SJSA1 (cell line): ENCODE measurements at places on chromosomes 16 and 17.

- DNase-seq: no peak
Observed at GRCh38 chr16:68377667-68378393, 67.0 kb downstream of the PRMT7 start.

DNA sequence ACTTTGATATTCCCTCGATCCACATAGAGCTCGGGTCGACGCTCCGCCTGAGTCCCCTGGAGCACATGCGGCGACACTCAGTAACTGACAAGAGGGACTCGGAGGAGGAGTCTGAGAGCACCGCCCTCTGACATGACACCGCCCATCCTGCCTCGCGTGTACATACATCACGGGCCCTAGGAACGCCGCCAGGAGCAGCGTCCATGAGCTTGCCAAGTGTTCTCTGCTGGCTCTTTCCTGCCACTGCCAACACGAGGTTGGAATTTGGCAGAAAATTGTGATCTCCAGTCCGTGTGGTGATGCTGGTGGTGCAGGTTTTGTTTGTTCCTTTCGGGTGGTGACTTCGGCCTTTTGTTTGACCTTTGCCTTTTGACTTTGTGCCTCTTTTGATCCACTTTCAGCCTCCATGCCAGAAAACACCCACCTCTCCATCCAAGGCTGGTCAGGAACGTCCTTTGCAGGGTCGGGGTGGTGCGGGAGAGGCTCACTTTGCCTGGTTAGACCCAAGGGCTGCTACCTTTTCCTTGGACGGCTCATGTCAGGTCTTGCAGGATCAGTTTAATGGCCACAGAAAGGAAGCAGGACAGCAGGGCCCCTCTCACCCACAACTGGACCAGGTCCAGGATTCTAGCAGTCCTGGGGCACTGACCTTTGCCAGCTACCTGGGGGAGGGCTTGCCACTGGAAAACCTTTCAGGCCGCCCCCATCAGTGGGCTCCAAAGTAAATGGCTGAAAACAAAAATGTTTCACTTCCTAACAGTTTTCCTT is 27.6 kb downstream of the ELAC2 start:
- no peak for DNase-seq

GRCh38 chr16:88486398-88487123 is 33.5 kb downstream of the ZFPM1 start:
- no peak for DNase-seq

GRCh38 chr16:79997257-79997656 is 396.7 kb upstream of the MAF start:
- DNase-seq: peak; percentile 21

GRCh38 chr17:61427567-61427966 is 24.7 kb upstream of the TBX4 start:
- DNase-seq: no peak

DNA sequence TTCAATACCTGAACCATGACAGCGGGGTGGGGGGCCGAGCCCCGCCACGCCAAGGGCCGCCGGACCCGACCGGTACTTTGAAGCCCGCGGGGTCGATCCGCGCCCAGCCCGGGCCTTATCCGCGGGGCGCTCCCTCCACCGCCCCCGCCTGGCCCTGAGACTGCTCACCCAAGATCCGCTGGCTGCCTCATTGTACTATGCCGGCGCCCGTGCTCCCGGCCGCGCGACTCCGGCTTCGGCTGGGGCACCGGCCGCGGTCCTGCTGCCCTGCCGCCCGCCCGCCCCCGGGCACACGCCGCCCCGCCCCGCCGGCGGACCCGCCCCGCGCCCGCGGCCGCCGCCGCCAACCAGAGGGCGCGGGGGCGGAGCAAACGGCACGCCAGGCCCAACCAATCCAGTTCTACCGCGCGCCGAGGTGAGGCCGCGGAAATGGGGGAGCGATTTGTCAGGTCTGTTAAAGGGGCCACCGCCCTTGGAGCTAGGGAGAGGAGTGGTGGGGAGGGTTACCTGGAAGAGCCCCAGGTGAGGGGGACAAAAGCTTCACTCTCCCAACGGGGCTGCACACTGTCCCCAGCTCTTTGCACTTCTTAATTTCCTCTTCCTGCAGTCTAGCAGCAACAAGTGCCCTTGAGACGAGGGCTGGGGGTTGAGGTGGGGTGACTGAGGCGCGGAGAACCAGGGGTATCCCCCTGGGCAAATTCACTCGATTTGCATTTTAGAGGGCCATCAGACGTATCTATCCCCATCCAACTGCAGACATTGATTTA is at the start of gene TEX2:
TEX2 (minus strand) TSS at position 261 of the 767 bp plus-strand sequence. CDS start 49,043 bp downstream, outside the sequence.
- DNase-seq: peak; percentile 91

DNA sequence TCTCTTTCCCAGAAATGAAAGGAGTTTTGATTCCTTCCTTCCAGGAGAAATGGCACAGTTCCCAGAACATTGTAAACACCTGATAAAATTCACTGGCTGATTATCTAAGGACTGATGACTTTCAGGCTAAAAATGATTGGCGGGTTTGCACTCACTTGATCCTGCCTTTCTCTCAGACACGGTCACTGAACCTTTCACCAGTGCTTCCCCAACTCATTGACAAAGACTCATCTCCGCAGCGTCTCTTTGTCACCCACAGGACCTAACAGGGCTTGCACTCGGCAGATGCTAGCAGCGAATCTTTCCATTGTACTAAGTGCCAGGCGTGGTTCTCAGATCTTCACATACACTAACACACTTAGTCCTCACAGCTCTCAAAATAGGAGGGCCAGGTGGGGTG is 7.3 kb upstream of the DHRS7C start:
- DNase-seq: no peak

- no peak for DNase-seq
Observed at GRCh38 chr16:11334831-11335404, 10.3 kb upstream of the RMI2 start.

- DNase-seq: peak; percentile 68
Observed at GRCh38 chr17:71522383-71522782, 598.4 kb upstream of the SOX9 start.

- DNase-seq: no peak
Observed at GRCh38 chr17:77772461-77772897, 186.0 kb upstream of the TNRC6C start.

DNA sequence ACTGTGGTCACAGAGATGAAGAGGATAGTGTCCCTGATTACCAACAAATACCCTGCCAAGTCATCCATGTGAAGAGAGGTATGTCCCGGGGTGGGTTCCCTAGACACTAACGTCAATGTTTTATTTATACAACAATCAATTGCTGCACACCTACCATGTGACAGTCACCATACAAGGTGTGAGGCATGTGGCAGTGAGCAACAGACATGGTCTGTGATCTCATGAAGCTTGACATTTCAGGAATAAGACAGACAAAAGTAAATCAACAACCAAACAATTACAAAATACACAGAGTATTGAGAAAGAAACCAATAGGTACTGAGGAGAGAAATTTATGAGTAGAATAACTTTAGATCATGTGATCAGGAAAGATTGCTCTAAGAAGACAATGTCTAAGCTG is 268.6 kb downstream of the MRTFB start:
- no peak for DNase-seq

DNA sequence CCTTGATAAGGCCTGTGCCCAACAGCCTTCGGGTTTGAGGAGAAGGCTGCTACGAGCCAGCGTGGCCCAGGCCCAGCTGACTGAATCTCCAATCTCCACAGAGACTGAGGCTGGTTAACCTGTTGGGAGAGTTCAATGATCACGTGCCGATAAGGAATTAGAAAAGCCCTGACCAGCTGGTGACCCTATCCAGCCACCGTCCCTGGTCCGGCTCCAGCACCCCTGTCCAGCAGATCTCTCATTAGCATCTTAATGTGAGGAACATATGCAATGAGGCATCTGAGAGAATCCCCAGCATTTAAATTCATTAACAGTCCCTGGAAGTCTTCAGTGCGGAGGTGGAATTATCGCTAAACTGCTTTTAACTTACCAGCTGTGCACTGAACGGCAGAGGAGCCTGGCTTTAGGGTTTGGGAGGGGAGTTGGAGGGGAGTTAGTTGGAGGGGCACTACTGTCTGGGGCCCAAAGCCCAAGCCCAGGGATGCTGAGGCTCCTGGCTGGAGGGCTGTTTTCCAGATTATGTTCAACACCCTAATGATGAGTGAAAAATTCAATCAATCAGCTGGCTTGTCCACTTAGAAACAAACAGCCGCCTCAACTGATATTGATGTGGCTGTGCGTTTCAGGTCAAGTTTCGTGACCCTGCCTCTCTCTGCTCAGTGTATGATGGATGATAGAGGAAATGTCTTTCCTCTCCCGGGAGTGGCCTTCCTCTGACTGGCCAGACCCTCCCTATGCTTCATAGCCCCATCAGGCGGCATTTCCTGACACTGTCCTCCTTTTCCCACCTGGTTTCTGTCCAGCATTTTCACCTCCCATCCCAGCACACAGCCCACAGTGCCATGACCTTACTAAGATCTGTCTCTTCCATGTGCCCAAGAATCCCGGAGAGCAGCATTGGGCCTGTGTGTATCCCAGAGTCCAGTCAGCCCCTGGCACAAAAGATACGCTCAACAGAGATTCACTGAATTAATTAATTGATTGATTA is 184.5 kb downstream of the CCT6B start:
- no peak for DNase-seq

DNA sequence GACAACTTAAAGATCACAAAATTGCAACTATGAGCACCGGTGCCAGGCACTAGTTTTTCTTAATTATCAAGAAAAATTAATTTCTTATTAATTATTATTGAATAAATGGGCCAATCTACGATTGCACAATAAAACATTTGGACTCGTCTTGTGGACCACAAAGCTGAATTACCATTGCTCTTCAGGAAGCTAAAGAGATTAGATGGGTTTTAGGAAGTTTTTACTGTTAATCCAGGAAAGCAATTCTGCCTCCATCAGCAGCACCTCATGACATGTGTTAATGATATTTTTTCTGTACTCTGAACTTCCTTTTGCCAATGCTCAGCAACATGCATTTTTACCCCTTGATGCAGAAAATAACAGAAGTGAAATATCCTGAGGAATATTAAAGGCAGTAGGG is 37.9 kb downstream of the HS3ST3A1 start:
- DNase-seq: no peak

GRCh38 chr17:17504341-17505140 is 8.3 kb upstream of the RASD1 start:
- no peak for DNase-seq

DNA sequence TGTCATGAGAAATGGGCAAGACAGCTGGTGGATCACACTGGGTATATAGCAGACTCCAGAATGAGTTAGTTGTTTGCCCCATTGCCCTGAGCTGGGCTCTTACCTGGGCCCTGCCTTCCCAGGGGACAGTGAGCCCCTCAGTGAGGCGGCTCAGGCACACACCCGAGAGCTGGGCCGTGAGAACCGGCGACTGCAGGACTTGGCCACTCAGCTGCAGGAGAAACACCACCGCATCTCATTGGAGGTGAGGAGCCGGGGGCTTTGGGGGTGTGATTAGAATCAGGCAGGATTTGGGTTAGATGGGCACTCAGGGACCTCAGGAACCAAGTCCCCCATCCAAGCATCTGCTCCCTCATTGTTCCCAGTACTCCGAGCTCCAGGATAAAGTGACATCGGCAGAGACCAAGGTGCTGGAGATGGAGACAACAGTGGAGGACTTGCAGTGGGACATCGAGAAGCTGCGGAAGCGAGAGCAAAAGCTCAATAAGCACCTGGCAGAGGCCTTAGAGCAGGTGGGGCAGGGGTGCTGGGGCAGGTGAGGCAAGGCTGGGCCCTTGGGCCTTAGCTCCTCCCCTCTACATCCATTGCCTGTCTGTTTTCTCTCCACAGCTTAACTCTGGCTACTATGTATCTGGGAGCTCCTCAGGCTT is 2.8 kb downstream of the RNF40 start:
- no peak for DNase-seq

- no peak for DNase-seq
Observed at GRCh38 chr17:44917456-44917855, 2.2 kb upstream of the GFAP start.

DNA sequence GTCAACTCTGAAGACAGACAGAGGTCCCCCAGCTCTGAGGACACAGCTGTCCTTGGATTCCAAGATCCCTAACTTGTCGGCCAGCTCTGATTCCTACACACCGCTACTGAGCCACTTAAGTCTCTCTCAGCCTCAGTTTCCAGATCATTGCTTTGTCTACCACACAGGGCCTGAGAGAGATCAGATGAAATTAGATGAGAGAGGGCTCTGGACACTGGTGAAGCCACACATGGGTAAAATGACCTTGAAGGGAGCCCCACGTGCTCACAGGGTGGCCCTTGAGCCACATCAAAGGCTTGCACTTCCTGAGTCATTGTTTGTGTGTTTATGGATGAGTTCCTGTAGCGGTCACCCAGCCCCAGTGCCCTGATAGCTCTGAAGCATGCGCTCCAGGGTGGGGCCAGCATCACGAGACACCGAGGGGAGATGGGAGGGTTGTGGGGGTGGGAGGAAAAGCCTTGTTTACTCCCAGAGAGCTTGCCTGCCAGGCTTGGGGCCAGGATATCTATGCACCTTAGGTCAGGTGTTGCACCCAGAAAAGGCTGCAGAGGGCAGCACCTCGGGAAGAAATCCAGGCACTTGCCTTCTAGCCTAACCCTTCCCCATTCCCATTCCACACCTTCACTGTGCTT is 32.7 kb upstream of the SLC6A2 start:
- peak; percentile 69 for DNase-seq

DNA sequence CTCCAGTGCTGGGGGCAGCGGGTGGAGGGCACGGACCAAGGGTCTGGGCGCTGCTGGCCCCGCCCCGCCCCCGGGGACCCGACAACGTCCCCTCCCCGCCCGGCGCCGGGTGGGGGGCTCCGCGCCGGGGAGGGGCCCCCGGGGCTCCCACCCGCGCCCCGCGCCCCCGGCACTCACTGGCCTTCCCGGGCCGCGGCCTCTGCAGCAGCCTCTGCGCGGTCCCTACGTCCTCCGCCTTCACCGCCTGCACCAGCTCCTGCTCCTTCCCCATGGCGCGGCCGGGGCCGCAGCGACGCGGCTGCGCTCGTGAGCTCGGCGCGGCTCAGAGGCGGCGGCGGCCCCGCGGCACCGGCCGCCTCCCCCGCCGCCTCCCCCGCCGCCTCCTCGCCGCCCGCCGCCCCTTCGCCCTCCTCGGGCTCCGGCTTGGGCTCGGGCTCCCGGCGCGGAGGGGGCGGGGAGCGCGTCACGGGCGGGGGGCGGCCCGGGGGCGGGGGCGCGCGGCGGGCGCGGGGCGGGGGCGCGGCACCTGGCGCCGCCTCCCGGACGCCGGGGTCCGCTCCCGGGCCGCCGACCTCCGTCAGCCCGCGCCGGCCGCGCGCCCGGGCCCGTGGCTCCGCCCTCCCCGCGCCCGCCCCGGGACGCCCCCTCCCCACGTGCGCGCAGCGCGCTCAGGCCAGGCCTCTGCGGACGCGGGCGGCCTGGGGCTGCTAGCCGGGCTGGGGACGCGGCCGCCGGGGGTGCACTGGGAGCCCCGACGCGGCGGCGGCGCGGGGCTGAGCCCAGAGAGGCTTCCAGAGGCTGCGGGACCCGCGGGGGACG is at the start of gene CASKIN1:
CASKIN1 (minus strand) TSS at position 444 of the 819 bp plus-strand sequence; CDS start at position 271, 173 bp downstream.
- no peak for DNase-seq

- DNase-seq: no peak
Observed at GRCh38 chr17:10429421-10430045, 7.8 kb upstream of the MYH8 start.
